Stimulated activated CD4-positive, alpha-beta T cell treated with anti-CD3 and anti-CD28 coated beads, Interleukin-1b, Interleukin-23, amount 100 ng/mL, for 24 hours (primary cell): ENCODE measurements at places on chromosomes 7 and 10.

DNA sequence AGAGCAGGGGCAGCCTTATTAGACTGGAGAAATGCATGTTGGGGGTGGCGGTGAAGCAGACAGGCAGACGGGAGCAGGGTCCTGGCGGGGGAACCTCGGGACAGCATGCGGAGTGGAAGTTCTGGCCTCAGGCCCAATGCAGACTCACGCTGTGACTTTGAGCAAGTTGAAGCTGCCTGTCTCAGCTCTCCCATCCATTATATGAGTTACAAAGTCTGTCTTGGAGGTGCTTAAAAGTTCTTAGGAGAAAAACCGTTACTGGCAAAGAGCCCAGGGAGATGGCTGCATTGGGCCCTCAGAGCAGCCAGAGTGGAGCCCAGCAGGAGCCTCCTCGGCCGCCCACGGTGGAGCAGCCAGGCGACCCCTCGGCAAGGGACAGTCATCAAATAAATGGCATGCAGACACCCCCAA is 509.5 kb downstream of the PLXNA4 start:
- no peak for DNase-seq

- DNase-seq, result no peak
Measured at GRCh38 chr10:77877441-77878344, 48.9 kb downstream of the DLG5 start.

GRCh38 chr7:102432442-102433218 is 745 bp upstream of the ORAI2 start:
- DNase-seq, result no peak

DNA sequence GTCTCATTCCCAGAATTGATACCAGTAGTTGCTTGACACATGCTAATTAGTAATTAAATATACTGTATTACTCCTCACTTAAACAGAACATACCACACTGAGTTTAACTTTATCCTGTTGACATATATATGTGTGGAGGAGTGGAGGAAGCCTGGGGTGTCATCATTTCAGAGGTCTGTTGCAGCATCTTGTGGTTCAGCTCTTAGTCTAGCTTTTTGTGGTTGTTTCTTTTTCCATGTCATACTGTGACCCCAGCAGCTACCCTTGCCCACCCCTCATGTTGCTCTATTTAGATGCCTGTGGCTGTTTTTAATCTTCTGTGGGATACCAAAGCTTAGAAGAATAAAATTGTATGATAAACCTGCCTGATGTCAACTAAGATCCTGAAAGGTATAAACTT is 875.4 kb downstream of the LRMDA start:
- no peak for DNase-seq

- DNase-seq, result no peak
Measured at GRCh38 chr7:16960337-16960965, 78.7 kb upstream of the AGR3 start.

- no peak for DNase-seq
Measured at GRCh38 chr7:117247809-117248208, 75.0 kb downstream of the WNT2 start.

GRCh38 chr7:127154101-127154500 is 98.6 kb downstream of the GRM8 start:
- DNase-seq, result no peak

- no peak for DNase-seq
Measured at GRCh38 chr10:60425392-60426110, 35.9 kb upstream of the ANK3 start.

- no peak for DNase-seq
Measured at GRCh38 chr10:100982916-100983830, 4.1 kb downstream of the MRPL43 start.

- no peak for DNase-seq
Measured at GRCh38 chr7:45146531-45147379, 10.8 kb upstream of the RAMP3 start.
